Panc1 (cell line): ENCODE measurements at places on chromosomes 12 and 14. TPM values are rescaled to one million over a fixed set of nuclear protein-coding genes. Genes with fewer than 3 reads are reported as not detected.
A peak's percentile ranks its signal among the peaks of the same experiment; 100 is the strongest.

GRCh38 chr14:21136024-21136423 is 19.8 kb downstream of the OR5AU1 start:
- no peak for DNase-seq
- no peak overlapping the region for H3K4me3 ChIP-seq
- no peak overlapping the region for H3K27ac ChIP-seq
- H3K36me3 ChIP-seq, result no peaks in the 10 kb centered on the region

- no peak for DNase-seq
- H3K4me3 ChIP-seq, result no peak overlapping the region
- no peak overlapping the region for H3K27ac ChIP-seq
- no peaks in the 10 kb centered on the region for H3K4me1 ChIP-seq
- no peaks in the 10 kb centered on the region for H3K36me3 ChIP-seq
Measured at GRCh38 chr12:68261896-68262295, 8.5 kb upstream of the IL22 start.

SH2B3 gene
- 39.6 TPM for total RNA-seq

FGD4 gene
- 5.0 TPM for total RNA-seq

- H3K27me3 ChIP-seq, result no peaks in the 10 kb centered on the region
- H3K4me3 ChIP-seq, result no peak overlapping the region
- no peak for DNase-seq
- H3K4me1 ChIP-seq, result peaks cover 11% of the 10 kb centered on the region
- H3K36me3 ChIP-seq, result no peaks in the 10 kb centered on the region
- H3K27ac ChIP-seq, result 0 out of 2 replicates have a peak overlapping the region, but pooled peaks have one; percentile 9
Measured at GRCh38 chr12:93737457-93738198, 60.5 kb downstream of the CRADD start.
